Cortex of kidney (tissue), 1 donor: ENCODE measurements at places on chromosomes 5 and 9.

DNA sequence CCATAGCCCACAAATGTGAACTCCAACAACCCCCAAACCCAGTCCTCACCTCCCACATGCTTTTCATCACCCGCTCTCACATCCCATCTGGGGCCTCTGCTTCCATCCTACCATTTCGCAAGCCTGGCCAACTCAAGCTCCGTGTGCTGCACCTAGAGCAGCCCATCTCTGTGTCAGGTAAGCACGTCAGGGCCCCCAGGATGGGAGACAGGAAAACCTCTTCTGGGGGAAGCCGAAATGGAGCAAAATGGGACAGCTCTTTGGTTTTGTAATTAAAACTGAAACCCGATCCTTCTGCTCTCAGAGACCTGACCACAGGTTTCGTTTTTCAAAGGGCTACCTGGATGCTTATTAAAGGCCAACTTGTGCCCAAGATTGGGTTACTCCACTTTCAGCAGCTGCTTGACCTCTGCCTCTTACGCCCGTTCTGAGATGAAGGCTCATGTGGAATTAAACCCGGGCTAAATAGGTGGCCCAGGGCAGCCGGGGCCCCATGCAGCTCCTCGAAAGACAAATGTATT, 287.7 kb downstream of the SLIT3 start:
- DNase-seq, result no peak

DNA sequence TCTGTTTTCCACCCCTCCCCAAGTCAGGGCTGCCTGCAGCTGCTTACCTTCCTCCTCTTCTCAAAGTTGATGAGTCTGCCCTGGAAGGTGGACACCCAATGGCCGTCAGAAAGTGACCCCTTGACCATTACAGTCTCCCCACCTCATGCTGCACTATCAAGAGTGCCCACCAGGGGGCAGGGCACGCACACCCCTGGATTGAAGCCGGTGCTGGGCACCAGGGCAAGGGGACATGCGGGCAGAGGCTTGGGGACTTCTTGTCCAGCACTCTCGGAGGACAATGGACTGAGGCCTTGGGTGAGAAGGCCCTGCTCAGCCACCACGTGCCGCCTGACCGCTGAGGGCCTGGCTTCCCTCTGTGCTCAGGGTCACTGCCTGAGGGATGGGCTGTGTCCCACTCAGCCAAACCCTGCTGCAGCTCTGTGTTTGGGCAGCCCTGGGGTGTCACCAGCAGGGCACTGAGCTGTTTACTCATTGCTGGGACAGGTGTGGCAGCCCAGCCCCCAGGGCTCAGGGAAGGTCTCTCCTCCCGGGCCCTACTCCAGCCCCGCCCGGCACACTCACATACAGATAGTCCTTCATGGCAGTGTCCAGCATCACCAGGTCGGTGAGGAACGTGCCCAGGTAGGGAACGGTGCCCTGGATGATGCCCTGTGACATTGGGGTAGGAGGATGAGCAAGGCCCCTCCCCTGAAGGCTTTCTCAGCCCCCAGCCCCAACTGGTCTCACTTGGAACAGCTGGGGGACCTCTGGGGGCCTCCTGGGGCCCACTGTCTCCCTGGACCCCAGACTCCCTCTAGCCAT, 17.7 kb downstream of the RALGDS start:
- no peak for DNase-seq

GRCh38 chr5:150774145-150774544, 4.4 kb upstream of the SMIM3 start:
- no peak for DNase-seq

DNA sequence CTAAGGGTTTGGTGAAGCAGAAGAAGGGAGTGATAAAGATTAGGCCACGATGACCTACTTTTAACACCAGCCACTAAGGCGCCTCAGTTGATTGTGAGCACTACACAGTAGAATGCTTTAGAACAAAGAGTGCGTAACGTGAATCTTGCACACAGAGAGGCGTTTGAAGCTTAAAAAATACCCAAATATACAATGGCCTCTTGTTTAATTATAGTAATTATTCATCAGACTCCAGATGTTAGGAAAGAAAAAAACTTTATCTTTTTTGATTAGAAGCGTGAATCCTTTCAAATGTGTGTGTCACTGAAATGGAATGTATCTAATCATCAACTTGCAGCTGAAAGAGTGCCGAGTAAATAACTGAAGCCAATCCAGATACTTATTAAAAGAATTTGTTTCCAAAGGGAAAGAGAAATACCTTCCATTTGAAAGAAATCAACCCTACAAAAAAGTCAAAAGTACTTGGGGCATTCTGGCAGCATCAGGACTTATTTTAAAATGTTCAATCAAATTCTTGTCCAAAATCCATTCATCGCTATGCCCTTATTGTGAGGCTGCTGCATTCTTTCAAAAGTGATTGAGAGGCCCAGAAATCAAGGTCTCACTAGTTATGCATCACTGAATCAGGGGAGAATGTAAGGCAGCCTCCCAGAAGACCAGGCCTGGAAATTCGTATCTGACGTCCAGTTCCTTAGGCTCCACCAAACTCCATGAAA, 337.5 kb downstream of the ZNF608 start:
- DNase-seq, result no peak

DNA sequence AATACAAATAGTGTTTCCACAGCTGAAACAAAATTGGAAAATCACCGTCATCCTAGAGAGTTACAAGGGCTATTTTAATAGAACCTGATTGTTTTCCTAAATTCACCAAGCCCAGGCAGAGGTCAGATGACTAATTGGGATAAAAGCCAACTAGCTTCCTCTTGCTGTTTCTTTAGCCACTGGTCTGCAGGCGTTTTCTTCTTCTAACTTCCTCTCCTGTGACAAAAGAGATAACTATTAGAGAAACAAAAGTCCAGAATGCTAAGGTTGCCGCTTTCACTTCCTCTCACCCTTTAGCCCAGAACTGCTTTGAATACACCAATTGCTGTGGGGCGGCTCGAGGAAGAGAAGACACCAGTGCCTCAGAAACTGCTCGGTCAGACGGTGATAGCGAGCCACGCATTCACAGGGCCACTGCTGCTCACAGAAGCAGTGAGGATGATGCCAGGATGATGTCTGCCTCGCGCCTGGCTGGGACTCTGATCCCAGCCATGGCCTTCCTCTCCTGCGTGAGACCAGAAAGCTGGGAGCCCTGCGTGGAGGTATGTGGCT, at the start of gene TLR4:
TLR4 (plus strand) TSS at position 380 of the 552 bp plus-strand sequence; CDS start at position 450, 70 bp downstream.
- DNase-seq, result no peak

DNA sequence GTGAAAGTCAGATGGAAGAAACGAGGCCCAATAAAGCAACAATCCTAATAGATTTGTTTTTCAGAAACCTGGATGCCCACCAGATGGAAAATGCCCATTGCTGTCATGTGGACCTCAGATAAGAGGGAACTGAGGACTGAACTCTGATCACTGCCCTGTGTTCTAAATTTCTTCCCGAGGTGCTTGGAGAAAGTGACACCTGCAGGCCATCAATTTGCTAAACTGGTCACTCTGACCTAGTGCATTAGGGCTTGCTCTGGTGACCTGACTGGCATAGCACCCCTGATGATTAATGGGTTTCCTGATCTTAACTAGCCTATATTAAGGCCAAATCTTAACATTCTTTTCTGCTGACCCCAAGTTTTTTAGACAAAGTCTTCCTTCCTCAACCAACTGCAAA, 32.4 kb upstream of the VDAC1 start:
- no peak for DNase-seq

- no peak for DNase-seq
These were observed 9.7 kb downstream of the TIGD6 start for GRCh38 chr5:149990518-149991376.

DNA sequence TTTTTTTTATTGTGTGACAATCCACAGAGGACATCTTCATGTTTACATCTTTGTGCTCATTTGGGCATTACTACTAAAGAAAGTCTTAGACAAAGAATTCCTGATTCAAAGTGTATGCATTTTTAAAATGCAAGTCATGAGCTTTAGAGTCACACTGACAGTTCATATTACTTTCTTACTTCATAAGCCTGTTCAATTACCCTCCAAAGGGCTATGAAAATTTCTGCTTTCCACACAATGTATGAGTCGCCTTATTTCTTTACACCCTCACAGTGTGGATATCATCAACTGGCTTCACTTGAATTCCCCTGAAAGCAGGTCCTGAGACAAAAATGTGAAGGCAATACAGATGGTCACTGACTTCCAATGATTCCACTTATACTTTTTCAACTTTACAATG, 280.4 kb upstream of the PTGER4 start:
- DNase-seq, result no peak

- no peak for DNase-seq
These were observed 269.0 kb downstream of the FBXL7 start for GRCh38 chr5:15768936-15769335.

DNA sequence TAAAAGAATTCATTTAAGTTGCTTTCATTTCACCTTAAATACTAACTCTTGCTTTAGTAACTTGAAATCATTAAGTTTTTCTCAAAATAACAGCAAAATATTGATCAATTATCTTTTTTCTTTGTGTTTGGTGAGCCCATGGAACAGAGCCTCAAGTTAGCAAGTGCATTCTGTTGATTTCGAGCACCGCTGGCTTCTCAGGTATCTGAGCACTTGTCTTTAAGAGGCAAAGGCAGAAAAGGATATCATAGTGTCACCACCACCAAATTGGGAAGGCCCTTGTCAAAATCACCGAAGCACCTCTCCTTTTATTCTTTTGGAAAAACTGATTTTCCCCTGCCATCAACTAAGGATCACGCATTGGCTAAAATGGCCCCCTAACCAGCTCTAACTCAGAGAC, 17.1 kb upstream of the CTNNAL1 start:
- DNase-seq, result no peak

DNA sequence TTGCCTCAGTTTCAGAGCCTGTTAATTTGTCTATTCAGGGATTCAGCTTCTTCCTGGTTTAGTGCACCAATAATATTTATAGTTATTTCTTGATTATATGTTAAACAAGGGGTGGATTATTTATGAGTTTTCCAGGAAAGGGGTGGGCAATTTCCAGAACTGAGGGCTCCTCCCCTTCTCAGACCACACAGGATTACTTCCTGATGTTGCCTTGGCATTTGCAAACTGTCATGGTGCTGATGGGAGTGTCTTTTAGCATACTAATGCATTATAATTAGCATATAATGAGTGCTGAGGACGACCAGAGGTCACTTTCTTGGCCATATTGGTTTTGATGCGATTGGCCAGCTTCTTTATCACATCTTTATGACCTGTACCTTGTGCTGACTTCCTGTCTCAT, 6.2 kb upstream of the DTWD2 start:
- DNase-seq, result no peak

- no peak for DNase-seq
These were observed 42.3 kb upstream of the NEK6 start for GRCh38 chr9:124215368-124215910.

GRCh38 chr5:55768279-55768678, 30.4 kb downstream of the DDX4 start:
- no peak for DNase-seq

DNA sequence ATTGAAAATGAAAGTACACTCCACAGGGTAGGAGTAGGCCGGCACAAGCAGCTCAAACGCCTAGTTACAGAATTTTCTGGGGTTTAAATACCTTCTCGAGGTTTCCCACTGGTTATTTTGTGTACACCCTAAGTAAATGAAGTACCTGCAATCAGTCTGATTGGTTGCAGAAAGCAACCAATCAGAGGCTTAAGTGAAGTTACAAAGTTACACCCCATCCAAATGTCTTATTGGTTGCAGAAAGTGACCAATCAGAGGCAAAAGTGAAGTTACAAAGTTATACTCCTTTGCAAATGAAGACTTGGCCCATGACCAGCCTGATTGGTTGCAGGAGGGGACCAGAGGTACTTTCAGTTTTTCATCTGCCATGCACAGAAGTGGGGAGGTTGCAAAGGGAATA, 33.2 kb upstream of the ERAP2 start:
- no peak for DNase-seq

GRCh38 chr5:179451114-179451827, 99.1 kb upstream of the RUFY1 start:
- DNase-seq, result no peak

GRCh38 chr5:111068213-111068612, 3.3 kb upstream of the TSLP start:
- DNase-seq, result no peak

DNA sequence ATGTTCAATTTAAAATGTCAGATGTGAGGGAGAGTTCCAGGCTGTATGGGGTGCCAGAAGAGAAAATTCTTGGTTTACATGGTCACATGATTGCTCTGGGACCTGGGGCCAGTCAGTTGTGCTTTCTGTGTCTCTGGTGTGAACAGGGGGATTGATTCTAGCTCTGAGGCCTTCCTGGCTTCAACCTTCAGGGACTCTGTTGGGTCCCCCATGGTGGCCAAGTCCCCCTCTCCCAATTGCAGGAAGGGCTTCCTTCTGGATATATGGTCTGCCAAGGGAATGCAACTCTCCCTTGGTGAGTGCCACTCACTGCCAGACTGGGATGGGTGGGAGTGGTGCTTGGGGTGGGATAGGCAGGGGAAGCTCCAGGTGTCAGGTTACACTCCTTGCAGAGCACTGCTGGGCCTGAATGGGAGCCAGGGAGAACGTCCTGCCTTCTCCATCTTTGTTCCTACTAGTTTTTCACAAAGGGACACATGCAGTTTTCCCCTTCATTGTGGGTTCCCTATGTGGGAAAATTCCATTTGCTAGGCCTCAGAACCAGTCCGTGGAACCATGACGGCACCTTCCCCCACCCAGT, 153.2 kb downstream of the MELK start:
- DNase-seq, result no peak

GRCh38 chr9:110509792-110510191, 69.7 kb downstream of the SVEP1 start:
- DNase-seq, result no peak

- DNase-seq, result no peak
These were observed 641 bp downstream of the ATP6V1G1 start for GRCh38 chr9:114588210-114588609.

- DNase-seq, result no peak
These were observed 7.0 kb downstream of the TMEM252 start for GRCh38 chr9:68533678-68534077.

DNA sequence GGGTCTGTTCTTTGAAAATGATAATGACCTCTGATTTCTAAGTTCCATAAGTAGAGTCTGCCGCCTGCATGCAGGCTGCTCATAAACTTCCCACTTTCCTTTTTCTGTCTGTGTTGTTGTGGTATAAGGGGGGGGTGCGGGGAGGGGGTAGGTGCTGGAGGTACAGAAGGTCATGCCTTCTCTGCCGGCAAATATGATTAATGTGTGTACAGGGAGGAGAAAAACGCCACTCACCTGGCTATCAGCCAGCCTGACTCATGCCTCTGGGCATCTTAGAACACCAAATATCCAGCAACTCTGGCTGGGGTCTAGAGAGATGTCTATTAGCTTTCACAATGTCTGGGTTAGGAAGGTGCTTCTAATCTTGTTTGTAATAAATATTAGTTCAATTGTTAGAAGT, 128.3 kb downstream of the EFNA5 start:
- DNase-seq, result no peak

DNA sequence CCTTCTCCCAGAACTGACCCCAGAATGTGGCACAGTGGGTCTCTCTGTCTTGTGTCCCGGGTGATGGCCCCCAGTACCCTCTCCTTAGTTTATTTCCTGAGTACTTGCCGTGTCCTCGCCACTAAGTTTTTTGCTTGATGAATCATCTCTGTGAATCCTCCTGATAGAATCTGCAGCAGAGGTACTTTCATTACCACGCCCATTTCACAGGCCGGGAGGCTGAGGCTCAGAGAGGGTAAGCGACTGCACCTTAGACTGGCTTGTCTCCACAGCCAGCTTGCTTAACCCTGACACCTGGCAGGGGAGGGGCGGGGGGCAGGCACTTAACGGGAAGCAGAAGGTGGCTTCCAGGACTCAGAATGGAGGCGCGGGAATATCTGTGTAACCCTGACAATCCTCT, 7.9 kb upstream of the IER5L start:
- DNase-seq, result no peak

GRCh38 chr9:136942112-136942880, 2.2 kb downstream of the FBXW5 start:
- DNase-seq, result no peak
